LNCaP clone FGC (cell line): ENCODE measurements at places on chromosomes 13 and 19.

GRCh38 chr19:41597600-41598041 lies 21.7 kb downstream of the CEACAM21 start:
- no peak for DNase-seq

GRCh38 chr13:111862836-111863815 lies 203.8 kb upstream of the SOX1 start:
- DNase-seq, result no peak

DNA sequence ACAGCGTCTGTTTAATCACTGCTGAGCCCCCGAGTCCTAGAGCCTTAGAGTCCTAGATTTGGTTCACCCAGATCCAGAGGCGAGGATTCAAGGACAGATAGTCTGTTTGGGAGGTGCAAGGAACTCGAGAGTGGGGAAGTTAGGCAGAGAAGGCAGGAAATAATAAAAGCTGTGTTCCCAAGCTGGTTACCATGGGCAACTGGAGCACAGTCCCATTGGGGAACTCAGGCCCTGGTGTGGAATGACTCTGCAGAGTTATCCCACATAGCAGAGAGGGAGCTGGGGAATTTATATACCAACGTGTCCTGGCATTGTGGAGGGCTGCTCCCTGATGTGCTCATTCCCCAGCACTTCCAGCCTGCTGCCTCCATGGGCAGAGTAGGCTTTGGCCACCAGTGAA lies 9.7 kb downstream of the IGSF23 start:
- no peak for DNase-seq

- DNase-seq, result no peak
These were observed 68.6 kb upstream of the TEX29 start for GRCh38 chr13:111251646-111252445.

DNA sequence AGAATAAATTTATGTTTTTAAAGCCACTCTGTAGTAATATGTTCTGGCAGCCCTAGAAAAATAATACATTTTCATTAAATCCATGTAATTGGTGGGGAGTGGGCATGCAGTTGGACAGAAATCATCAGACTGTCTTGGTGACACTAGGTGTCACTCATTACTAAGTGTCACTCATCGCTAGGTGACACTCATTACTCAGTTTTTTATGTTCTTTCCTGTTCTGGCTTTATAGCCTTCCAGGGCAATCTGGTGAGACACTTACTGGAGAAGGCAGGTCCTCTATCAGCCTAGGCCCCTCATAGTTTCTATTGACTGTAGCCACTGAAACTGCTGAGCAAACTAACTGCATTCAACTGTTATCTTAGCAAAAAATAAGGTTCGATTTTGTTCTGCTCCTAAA lies 542.1 kb downstream of the SLITRK1 start:
- DNase-seq, result no peak

GRCh38 chr13:106077017-106077416 lies 458.4 kb downstream of the EFNB2 start:
- no peak for DNase-seq

DNA sequence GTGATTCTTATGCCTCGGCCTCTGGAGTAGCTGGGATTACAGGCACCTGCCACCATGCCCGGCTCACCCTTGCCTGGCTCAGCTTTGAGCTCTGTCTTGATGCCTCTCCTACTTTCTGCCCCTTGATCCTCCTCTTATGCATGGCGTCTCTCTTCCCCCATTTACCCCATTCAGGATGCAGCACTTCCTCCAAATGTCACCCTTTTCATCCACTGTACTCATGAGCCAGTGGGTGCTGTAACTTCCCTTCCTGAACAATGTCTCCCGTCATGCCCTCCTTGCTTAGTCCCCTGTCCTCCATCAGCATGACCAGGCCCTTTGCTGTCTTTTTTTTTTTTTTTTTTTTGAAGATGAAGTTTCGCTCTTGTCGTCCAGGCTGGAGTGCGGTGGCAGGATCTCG lies 3.4 kb upstream of the SIGLEC9 start:
- DNase-seq, result no peak

DNA sequence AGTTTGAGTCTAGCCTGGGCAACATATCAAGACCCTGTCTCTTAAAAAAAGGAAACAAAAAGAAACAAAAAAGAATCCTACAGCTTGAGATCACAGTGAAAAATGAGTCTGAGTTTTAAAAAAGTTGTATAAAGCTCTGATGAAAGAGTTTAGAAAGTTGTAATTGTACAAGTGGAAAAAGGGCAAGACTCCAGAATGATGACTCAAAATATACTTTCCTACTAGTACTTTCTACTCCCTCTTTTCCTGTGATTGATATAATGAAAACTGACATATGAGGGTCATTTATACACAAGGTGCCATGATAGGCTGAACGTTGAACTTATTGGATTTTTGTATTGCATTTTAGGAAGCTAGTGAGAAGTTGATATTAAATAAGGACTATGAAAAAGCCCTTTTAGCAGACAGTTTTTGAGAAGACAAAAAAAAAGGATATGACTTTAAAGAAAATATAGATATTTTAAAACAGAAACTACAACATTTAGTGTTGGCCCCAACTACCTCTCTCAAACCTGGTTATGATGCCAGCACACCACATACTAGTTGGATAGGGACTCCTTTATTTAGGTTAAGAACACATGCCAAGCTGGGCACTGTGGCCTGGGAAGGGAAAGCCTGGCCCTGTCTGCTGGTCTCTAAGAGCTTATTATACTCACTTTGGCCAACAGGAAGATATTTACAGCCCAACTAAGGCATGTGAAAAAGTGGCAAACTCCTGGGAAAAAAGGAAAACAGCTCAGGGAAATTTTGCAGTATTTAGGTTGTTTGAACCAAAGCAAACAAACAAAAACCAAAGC lies 116.6 kb downstream of the KL start:
- DNase-seq, result no peak

- no peak for DNase-seq
These were observed 19.5 kb downstream of the PCDH20 start for GRCh38 chr13:61396121-61396520.

GRCh38 chr13:93603043-93603442 lies 376.4 kb downstream of the GPC6 start:
- DNase-seq, result no peak

GRCh38 chr13:83716121-83716520 lies 166.2 kb downstream of the SLITRK1 start:
- DNase-seq, result no peak

- DNase-seq, result no peak
These were observed 29.2 kb downstream of the LCP1 start for GRCh38 chr13:46152627-46153328.

DNA sequence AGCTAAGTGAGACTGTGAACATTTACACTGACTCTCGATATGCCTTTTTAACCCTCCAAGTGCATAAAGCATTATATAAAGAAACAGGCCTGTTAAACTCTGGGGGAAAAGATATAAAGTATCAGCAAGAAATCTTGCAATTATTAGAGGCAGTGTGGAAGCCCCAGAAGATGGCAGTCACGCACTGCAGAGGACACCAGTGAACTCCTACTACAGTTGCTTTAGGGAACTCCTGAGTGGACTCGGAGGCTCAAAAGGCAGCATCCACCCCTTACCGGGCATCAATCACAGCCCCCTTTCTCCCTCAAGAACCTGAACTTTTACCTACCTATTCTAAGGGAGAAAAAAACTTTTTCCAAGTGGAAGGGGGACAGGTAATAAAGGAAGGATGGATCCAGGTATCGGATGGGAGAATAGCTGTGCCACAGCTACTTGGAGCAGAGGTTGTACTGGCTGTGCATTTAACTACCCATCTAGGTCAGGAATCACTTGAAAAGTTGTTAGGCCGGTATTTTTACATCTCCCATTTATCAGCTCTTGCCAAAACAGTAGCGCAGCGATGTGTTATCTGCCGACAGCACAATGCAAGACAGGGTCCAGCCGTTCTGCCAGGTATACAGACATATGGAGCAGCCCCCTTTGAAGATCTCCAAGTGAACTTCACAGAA lies 80.1 kb downstream of the ZNF486 start:
- DNase-seq, result peak; percentile 40
